Activated naive CD4-positive, alpha-beta T cell treated with anti-CD3 and anti-CD28 coated beads for 36 hours (primary cell): ENCODE measurements at places on chromosomes 5 and 9. TPM values are rescaled to one million over a fixed set of nuclear protein-coding genes. Genes with fewer than 3 reads are reported as not detected.

The NOTCH1 gene
- 80.2 TPM for total RNA-seq

The OSTF1 gene
- 102 TPM for total RNA-seq

The NDUFS4 gene
- 84.1 TPM for total RNA-seq

The HDHD3 gene
- 8.9 TPM for total RNA-seq

The ACER2 gene
- total RNA-seq, result 2.2 TPM
